ENCODE measurements at places on chromosomes 5 and 9.
A peak's percentile ranks its signal among the peaks of the same experiment; 100 is the strongest.

DNA sequence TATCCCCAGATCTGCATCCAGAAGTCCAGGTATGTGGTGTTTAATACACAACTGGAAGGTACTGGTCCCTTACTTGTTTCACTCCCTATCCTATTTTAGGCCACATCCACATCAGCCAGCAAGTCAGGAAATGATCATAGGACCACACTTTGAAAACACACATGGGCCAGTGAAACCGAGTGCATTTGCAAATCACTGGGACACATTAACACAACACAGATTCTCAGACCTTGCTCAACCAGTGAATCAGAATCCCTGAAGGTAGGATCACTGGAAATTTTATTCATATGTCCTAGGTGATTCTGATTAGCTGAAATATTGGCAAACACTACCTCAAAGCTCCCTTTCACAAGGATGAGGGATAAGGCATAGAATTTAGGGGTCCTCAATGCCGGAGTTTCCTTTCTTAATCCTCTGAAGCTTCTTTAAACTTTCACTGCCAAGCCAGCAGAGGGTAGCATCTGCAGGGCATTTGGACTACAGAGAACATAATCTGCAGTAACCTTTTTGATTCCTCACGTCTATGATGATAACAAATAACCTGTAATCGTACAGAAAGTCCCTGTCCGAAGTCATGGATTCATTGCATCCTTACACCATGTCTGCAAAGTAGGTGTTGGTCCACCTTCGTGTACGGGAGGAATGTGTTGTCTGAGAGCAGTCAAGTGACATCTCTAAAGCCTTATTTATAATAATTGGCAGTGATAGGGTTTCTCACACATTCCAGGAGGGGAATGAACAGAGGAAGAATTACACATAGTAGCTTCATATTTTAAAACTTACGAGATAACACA is 11.0 kb upstream of the ABLIM3 start:
- DNase-seq, result no peak

DNA sequence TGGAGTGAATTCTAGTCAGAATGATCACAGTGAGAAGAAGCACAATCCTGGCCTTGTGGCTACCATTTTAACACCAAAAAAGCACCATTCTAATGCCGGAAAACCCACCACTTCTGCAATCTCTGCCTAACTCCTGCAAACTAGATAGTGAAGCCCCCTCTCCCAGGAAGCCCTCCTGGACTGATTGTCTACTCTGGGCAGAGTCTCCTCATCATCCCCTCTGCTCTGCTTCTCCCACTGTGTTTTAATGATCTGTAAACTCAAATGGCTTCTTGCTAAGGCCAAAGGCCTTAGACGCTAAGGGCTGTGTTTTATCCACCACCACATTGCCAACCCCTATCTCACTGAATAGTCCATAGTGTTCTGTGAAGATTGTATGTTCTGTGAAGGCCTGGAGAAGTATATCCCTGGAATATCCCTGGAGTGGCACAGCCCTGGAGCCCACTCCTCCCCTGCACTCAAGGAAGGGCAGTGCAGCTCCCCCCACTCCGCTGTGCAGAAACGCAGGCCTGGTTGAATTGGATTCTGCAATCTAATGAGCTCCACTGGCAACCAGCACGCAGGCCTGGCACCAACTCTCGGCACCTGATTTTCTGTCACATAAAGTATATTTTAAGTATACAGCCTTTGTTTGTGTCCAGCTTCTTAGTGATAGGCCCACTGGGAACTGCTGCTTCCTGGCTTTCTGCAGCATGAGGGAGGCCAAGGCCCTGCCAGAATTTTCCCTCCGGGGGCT is 126.3 kb downstream of the ATPSCKMT start:
- DNase-seq, result no peak

- no peak for DNase-seq
Observed at GRCh38 chr5:142836048-142836447, 65.9 kb downstream of the ARHGAP26 start.

DNA sequence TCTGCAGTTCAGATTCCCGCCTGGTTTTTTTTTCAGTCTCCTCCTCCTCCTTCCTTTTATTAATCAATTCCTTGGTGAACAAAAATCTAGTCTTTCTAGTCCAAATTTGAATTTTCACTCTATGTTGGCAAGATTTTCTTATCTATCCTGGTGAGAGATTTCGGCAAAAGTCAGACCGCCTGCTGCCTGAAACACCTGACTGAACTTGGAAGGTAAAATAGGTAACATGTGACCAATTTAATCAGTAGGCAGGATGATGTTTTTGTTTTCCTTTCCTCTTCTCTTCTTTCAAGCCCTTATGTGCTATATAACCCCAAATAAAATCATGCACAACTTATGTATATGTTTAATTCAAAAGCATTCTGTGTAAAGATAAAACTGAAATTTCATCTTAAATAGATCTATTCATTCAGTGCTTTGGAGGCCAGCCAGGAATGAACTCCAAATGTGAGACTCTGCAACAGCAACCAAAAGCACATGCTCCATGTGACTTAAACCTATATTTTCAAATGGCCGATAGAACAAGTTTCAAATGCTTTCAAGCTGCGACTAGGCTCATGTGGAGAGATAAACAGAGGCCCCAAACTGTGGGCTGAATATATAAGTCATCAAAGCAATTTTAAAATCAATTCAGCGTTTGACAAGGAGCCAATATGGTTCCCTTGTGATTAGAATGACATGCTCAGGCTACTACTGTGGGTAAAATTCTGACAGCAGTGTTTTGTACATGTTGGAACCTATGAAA is 100.4 kb upstream of the SEMA6A start:
- DNase-seq, result no peak

- no peak for DNase-seq
Observed at GRCh38 chr9:16809912-16810610, 60.4 kb downstream of the BNC2 start.

- no peak for DNase-seq
Observed at GRCh38 chr5:160033546-160034252, 24.8 kb downstream of the TTC1 start.

DNA sequence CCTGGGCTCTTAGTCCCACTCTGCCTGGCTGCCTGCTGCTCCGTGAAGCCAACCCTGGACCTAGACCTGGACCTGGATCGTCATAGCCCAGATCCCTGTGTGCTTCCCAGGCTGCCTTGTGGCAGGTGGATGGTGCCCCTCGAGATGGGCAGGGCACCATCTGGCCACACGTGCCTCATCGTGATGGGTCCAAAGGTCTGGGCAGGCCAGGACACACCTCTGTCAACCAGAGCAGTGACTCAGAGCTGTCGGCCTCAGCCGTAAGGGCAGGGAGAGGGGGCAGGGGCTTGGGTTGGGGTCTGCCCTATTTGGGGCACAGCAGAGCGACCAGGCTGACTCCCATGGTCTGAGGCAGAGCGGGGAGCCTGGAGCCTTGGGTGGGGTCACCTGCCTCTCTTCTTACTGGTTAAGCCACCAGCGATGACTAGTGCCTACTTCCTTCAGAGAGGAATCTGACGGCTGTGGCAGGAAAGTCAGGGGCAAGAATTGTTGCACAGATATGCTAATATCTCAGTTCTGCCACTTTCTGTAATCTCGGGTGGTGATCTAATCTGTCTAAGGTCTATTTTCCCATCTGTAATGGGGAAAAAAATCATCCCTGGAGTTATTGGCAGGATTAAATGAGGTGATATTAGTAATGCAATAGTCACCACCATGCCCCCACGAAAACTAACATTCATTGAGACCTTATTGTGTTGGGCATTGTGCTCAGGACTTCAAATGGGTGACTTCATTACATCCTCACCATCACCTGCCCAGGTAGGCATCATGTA is 3.2 kb upstream of the CDHR2 start:
- DNase-seq, result no peak

DNA sequence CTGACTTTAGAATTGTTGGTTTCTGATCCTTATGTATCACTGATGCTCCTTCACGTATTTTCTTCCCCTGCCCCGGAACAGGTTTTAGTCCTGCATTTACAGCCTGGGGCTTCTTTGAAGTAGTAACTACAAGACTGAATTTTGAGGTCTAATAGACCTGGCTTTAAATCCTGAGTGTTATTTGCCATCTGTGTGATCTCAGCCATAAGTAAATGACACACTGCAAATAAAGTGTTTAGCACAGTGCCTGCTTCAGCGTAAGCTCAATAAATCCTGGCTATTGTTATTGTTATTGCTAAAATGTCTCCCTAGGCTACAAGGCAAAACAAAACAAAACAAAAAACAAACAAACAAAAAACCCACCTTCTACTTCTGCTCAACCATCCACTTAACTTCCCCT is 15.6 kb upstream of the LHX6 start:
- DNase-seq, result no peak

- DNase-seq, result no peak
Observed at GRCh38 chr5:15601274-15601673, 101.3 kb downstream of the FBXL7 start.

DNA sequence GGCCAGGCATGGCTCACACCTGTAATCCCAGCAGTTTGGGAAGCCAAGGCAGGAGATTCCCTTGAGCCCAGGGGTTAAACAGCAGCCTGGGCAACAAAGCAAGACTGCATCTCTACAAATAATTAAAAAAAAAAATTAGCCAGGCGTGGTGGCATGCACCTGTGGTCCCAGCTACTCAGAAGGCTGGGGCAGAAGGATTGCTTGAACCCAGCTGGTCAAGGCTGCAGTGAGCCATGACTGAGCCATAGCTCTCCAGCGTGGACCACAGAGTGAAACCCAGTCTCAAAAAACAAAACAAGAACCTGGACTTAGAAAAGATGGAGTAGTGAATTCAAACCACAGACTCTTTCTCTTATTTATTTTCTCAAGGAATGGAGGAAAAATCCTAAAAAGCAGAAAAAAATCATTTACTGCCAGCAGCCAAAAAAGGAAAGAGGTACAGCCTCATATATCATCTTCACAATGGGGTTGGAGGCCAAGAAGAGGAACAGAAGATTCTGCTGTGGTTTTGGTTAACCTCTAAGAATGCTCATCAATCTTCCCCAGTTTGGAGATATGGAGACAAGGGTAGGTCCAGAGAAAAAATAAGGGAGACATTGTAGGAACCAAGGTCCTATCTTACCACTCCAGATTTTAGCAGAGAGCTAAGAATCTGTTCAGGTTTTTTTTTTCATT is 40.0 kb upstream of the MYO10 start:
- DNase-seq, result no peak

- no peak for DNase-seq
Observed at GRCh38 chr9:15311607-15312006, 4.6 kb upstream of the TTC39B start.

DNA sequence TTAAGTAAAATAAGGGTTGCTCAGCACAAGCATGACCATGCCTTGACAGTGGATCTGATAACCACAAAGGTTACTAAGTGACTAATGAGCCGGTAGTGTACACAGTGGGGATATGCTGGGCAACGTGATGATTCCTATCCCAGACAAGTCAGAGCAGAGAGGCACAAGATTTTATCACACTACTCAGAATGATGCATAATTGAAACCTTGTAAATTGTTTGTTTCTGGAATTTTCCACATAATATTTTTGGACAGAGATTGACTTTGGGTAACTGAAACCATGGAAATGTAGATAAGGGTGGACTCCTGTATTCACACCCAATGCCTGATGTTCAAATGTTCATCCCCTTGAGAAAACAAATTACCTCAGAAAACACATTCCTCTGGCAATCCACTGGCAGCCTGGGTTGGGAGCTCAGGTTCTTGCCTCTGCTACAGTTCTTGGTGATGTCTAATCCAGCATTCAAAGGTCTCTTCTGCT is 16.2 kb upstream of the ERAP1 start:
- DNase-seq, result no peak

- no peak for DNase-seq
Observed at GRCh38 chr9:131276094-131276888, at the start of gene FAM78A. TSS of gene FAM78A (minus strand) at chr9:131276510. CDS start at chr9:131276179, 331 bp downstream.

DNA sequence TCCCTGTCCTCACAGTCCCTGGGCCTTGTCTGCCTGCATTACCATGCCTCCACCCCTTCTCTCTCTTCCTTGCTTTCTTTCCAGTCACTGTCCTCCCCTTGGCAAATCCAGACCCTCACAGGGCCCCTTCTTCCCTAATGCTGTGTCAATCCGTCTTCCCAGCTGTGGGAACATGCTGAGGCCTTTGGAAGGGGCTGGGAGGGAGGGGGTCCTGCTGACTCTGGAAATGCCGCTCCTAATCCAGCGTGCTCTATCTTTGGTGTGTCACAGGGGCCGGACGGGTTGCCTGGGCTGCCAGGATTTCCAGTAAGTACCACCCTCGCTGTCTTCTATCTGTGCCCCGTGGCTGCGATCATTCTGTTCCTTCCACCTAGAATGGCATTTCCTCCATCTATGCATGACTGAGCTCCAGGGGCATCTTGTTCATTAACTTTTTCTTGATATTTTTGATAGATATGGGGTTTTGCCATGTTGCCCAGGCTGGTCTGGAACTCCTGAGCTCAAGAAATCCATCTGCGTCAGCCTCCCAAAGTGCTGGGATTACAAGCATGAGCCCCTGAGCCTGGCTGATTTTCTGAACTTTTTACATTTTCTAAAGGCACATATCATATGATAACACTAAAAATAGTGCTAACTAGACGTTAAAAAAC is 64.5 kb upstream of the TGFBR1 start:
- DNase-seq, result no peak

- no peak for DNase-seq
Observed at GRCh38 chr9:38183994-38184568, 115.1 kb upstream of the SHB start.

- no peak for DNase-seq
Observed at GRCh38 chr5:171660434-171660833, 125.2 kb upstream of the SMIM23 start.

GRCh38 chr5:137560420-137560819 is 61.3 kb upstream of the SPOCK1 start:
- no peak for DNase-seq

DNA sequence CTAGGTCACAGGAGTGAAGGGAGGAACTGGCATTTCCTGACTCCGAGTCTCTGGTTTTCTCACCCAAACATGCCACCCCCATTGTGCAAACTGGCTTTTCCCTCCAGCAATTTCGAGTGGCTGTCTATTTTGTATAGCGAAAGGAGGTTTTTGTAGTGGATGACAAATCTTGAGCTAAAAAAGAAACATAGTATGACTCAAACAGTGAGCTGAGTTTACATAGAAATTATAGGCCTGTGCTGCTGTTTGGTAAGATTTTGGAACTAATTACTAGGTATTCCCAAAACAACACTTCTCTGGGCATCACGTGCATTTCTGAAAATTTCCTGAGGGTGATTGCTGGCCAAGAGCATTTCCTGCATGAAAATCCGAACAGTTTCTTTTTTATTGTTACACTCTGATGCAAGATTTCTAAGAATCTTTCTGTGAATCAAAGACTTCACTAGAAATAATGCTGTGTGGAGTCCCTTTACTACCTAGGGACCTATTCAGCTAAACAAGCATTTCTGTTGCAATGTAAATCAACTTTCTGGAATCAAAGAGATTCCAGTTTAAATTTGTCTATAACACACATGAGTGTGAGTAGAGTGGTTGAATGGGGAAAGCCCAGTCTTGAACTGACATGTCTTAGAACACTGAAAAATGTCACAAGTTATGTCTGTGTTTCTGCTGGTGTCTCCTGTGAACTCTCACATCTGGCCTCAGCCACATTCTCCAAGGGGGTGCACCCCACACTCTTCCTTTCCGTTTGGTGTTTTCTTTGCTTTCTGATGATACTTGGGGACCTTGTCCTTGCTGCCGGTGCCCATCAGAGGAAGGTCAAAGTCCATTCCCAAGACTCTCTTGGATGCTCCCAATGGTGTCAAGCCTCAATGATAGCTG is 33.3 kb upstream of the DAPK1 start:
- DNase-seq, result no peak

GRCh38 chr9:130639124-130639765 is 25.1 kb upstream of the PRDM12 start:
- peak; percentile 52 for DNase-seq

- no peak for DNase-seq
Observed at GRCh38 chr9:13823026-13823425, 490.9 kb downstream of the NFIB start.

GRCh38 chr5:135873831-135874230 is 21.8 kb downstream of the IL9 start:
- DNase-seq, result no peak

GRCh38 chr5:109997161-109997560 is 307.4 kb downstream of the MAN2A1 start:
- DNase-seq, result no peak

Measured in NCI-H2227 treated with DMSO at 0.1 percent for 48 hours (cell line).